Midbrain (tissue), 1 donor: ENCODE measurements at places on chromosomes 5 and 9.

DNA sequence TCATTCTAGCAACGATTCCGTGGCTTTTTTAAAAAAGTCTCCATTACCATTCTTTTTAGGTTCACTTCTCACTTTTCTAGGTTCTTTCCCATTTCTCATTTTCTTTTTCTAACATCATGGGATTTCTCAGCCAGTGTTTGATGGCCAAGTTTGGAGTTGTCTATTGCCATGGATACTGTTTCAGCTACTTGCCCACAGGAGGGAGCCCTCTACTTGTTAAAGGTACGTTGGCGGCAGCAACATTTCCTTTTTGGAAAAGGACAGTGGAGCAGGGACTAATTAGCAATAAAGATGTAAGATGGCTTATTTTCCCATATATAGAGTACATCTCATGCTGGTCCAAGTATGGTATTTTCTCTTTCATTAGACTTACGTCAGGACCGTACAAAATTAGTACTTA is 2257.5 kb upstream of the C9orf72 start:
- DNase-seq, result peak; percentile 22

DNA sequence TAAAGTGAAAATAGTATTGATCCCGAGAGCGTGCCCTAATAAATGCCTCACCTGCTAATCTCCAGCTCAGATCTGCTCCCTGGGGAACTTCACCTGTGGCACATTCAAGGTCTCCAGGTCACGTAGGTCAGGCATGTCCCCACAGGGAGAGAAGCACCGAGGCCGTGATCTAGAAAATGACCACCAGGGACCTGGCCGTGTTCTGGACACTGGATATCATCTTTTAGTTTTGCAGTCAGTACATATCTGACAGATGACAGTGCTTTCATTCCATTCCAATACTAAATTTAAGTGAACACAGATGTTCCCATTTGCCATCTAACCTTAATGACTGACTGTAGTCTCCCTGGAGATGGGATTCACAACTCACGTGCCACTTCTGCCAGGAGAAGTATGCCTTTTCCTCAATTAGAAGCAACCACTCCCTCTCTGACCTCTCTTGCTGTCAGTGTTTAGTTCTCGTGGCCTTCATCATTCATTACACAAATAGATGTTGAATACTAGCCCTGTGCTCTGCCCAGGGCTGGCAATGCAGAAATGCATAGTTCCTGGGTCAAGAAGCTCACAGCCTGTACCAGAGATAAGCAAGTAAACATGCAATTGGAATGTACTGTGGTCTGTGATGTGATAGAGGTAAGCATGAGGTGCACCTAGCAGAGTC is 276.5 kb downstream of the NTRK2 start:
- DNase-seq, result no peak

GRCh38 chr9:90894986-90895687 is 93.5 kb downstream of the SYK start:
- DNase-seq, result no peak

DNA sequence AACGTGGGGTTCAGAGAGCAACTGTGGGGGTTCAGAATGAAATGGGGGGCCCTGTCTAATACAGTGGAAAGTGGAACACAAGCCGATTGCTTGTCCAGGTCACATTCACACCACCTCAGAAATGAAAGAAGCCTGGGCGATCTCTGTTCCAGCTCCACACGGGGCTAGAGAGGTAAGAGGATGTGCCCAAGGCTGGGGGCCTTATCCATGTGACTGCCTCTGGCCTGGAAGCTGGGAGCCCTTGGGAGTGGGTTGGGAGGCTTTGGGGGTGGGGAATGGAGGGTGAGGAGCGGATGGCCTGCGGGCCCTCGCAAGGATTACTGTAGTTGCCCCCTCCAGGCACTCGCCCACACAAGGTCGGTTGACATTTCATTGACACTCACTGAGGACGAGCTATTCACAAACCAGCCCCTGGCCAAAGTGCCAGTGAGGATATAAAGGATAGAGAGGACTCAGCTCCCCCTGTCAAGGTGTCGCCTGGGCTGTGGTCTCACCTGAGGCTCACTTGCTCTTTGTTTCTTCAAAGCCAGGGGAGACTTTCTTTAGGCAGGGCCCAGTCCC is 86.7 kb downstream of the LIFR start:
- DNase-seq, result no peak

DNA sequence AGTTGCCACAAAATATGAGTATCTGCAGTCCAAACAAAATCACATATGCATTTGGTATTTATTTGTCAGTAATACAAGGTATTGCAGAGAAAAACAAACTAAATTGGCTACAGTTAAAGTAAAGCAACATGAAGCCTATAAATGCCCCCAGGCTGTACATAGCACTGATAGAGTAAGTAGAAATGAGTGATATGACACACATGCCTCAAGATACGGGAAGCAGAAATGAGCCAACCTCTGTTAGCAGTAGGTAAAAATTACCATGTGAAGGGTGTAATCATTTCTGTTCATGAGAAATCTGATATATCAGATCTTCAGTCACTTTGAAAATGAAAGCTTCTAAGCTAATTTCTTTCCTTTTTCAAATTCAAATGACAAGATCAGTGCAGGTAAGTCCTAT is 131.1 kb downstream of the CHSY3 start:
- DNase-seq, result no peak

DNA sequence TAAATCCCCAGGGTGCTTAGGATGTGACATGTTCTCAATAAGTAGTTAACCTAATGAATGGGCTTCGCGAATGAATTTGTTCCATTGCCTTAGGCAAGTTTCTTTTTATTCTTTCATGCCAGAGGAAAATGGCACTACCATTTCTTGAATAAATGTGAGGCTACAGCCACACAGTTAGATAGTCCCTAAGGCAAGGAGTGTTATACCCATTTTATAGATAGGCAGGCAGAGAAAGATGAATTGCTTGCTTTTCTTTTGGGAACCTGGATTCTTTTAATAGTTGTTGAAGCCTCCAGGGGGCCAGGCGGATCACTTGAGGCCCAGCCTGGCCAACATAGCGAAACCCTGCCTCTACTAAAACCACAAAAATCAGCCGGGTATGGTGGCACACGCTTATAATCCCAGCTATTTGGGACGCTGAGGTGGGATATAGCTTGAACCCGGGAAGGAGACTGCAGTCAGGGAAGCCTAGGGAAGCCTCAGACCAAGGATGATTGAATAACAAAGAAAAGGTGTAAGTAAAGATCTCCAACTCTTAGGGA is 943 bp downstream of the NOP16 start:
- DNase-seq, result no peak
